ENCODE measurements at places on chromosomes 1 and 21. TPM values are rescaled to one million over a fixed set of nuclear protein-coding genes. Genes with fewer than 3 reads are reported as not detected.

DNA sequence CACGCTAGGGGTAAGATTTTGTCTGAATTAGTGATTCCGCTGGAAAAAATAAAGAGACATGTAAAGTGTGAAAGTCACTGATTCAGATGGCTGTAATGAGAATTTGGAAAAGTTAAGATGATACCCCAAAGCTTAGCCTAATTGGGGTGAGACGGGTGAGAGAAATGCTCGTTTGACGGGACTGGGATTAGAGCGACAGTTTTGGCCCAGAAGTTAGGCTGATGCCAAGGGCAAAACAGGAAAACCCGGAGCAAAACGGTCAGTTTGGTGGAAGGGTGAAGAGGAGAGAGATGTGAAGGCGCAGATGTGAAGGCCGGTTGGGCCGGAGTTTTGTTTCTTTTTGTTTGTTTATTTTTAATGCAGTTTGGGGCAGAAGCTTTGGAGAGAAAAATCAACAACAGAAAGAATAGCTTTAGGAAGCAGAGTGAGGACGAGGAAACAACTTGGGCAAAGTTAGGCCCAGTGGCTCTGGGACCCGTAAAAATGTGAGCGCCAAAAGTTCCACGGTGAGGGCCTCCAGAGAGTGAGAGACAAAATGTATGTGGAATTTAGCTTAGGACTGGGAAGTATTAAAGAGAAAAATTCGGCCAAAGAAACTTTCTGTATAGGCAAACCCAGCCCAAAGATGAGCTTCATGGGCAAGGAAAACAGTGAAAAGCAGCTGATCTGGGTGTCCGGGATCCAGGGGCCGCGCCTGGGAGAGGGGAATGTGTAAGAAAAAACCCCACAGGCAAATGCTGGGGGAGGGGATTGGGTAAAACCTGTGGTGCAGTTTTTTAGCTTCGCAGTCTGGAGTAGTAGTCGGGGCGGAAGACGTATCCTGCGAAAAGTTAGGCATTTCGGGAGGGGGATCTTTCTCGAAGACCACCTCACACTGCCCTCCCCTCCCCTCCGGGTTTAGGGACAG is 1.2 kb downstream of the DMRTA2 start:
- ATAC-seq, result no peak

DNA sequence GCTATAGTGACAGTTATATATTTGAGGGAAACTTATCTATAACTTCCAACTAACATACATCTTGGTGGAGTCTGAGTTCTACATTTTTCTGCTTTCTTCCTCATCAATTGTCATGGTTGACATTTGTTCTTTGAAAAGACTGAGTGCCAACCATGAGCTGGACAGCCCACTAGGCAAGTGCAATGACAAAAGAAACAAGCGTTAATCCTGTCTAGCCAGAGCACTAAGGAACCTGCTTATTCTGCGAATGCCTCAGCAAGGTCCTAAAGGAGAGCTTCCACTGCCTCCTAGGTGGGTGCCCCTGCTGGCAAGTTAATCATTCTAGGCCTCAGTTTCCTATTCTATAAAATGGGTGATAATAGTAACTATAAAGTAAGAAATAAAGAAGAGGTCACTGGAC is 44.8 kb downstream of the IRF2BP2 start:
- no peak for ATAC-seq

DNA sequence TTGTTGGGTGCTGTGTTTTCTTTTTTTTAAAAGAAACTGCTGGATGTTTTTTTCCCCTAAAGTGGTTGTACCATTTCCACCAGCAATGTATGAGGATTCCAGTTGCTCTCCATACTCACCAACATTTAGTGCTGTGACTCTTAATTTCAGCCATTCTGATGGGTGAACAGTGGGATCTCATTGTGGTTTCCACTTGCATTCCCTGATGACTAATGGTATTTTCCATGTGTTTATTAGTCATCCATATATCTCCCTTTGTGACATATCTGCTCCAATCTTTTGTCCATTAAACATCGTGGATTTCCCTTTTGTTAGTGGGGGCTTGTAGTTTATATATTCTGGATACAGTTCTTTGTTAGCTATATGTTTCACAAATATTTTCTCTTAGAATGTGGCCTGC is 206.0 kb downstream of the CAMTA1 start:
- no peak for ATAC-seq

PRELP gene
- not detected for total RNA-seq

DNA sequence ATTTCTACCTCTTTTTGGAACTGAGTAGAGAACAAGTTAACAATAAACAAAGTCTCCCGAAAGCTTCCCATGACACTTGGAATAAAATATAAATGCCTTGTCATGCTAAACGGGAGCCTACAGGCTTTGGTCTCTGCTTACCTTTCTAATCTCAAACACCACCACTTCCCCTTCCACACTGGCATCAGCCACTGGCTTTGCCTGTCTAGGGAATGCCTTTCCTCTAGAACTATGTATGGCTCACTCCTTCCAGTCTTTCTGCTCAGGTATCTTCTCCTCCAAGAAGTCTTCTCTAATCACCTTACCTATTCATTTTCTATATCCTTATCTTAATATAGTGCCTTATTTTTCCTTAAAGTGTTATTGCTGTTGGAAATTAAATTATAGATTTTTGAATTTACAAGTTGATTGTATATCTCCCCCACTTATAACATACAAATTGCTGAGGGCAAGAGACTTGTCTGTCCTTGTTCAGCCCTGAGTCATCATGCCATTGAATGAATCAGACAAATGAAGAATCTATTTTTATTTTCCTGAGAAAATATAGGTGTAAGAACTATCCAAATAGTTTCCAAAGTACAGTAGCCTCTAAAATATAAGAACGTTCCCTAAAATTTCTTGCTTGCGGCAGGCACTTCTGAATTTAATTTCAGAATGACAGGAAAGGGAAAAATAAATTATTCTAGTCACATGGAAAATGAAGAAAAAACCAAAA is 119.2 kb downstream of the TM2D1 start:
- ATAC-seq, result no peak

NHLH2 gene
- not detected for total RNA-seq

DNA sequence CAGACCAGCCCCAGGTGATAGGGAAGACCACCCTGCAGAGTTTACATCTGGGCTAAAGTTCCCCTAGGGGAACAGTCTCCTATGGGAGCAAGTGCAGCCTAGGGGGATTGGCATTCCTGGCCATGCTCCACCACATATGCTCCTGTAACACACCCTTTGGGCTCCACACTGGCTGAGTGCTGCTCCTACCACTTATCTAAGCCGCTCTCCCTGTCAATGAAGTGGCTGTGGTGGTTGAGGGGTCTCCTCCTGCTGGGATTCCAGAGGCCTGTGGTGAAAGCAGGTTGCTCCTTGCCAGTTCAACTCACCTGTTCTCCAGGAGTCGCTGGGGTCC is 51.1 kb downstream of the COL24A1 start:
- ATAC-seq, result no peak

DNA sequence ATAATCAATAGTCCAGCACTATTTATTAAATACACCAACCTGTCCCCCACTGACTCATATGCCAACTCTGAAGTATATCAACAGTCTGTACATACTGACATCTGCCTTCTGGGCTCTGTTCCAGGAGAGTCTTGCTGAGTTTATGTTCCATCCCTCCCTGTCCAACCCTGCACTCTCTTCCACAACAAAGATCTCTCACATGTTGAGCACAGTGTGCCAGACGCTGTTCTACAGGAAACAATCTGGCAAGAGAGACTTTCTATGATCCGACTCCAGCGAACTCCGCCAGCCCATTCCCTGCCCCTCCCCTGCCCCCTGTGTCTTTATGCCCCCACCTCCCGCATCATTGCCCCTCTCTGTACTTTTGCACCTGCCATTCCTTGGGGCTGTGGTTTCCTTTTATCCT is 3.4 kb downstream of the LACTBL1 start:
- no peak for ATAC-seq

GRCh38 chr1:162856260-162856659 is 4.7 kb downstream of the CCDC190 start:
- ATAC-seq, result no peak

FCRL1 gene
- total RNA-seq, result not detected

- ATAC-seq, result no peak
Measured at GRCh38 chr21:31900121-31900895, 27.5 kb downstream of the HUNK start.

SAMD11 gene
- not detected for total RNA-seq

- no peak for ATAC-seq
Measured at GRCh38 chr1:153251562-153251961, 7.9 kb upstream of the LORICRIN start.

DNA sequence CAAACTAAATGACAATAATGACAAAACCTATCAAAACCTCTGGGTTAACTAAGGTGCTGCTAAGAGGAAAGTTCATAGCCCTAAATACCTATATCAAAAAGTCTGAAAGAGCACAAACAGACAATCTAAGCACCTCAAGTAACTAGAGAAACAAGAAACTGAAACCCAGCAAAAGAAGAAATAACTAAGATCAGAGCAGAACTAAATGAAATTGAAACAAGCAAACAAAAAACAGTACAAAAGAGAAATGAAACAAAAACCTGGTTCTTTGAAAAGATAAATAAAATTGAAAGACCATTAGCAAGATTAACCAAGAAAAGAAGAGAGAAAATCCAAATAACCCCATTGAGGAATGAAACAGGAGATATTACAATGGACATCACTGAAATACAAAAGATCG is 44.8 kb upstream of the KIAA0040 start:
- no peak for ATAC-seq

GRCh38 chr1:22490309-22490708 is 38.7 kb downstream of the ZBTB40 start:
- no peak for ATAC-seq

DNA sequence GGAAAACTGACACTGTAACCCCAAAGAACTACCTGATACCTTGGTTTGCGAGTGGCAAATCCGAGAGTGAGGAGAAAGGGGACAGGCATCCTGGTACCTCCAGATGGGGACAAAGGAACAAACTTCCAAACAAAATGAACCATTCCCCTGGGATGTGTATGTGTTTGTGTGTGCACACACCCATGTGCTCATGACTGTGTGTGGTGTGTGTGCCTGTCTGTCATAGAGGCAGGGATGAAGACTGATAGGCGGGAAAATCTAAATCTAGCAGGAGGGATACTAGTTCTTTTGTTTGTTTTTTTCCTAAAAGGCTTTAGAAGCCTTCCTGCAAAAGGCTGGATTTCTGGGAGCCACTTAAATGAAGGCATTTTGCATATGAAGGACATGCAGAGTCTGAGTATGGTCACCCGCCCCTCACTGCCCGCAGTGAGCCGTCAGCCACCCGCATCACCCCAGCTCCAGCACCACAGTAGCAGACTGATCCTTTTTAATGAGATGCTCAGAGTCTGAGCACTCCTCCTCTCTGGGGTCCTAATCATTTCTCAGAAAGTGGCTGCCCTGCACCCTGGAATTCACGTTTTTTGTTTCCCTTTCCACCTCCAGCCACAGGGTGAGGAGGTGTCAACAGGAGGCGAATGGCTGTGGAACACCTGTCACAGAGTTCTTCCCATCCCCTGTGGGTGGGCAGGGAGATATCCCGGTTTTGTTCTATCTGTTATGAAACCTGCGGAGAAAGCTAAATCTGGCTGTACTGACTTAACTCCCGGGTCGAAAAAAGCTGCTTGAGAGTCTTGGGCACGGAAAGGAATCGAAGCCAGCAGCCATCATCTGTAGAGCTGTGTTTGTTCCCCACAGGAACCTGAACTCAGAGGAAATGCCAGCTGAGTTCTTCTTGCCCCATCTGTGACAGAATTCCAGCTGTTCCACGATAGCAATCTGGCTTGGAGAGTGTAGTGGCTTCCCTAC is 34.9 kb downstream of the UTP25 start:
- ATAC-seq, result no peak
